ENCODE measurements at places on chromosomes 3 and 15.
A peak's percentile ranks its signal among the peaks of the same experiment; 100 is the strongest.

DNA sequence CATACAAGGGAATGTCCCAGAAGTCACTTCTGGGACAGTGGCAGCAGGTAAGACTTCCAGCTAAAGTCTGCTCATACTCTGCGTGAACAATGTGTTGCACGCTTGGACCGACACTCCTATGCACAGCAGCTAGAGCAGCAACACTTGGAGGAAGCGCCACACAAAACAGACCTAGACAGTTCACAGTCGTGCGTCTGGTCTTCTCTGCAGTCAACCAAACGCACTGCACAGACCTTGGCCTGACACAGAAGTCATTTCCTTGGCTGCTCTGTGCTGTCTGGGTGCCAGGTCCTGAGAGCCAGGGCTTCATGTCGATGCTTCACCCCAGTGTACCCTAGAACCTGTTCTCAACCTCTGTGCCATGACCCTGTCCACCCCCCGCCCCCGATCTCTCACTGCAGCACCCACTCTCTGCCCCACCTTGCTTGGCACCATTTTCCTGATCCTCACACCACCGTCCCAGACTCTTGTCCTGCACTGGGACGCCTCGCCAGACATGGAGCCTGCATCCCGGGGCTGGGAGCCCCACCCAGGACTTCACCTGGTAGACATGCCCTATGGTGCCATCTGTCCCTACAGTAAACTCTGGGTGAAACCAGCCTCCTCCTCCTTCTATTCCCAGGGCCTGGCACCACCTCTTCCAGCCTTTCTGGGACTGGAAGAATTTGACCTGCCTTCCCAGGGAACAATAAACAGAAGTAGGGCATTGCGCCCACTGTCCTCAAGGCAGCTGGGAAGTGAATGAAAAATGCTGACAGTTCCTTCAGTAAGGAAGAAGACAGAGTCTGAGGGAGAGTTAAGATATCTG, 3.1 kb downstream of the ATP10A start:
- DNase-seq: no peak
- no peak overlapping the region for H3K4me3 ChIP-seq
- peaks cover 2% of the 10 kb centered on the region for H3K4me1 ChIP-seq
- H3K36me3 ChIP-seq: no peaks in the 10 kb centered on the region

GRCh38 chr3:188298585-188298984, 144.6 kb downstream of the LPP start:
- DNase-seq: no peak
- H3K36me3 ChIP-seq: peaks cover 4% of the 10 kb centered on the region

- H3K27me3 ChIP-seq: no peaks in the 10 kb centered on the region
- peaks cover 6% of the 10 kb centered on the region for H3K36me3 ChIP-seq
- no peak overlapping the region for H3K4me3 ChIP-seq
- no peak for DNase-seq
- H3K4me1 ChIP-seq: peaks cover 13% of the 10 kb centered on the region
These were observed 22.3 kb upstream of the MORF4L1 start for GRCh38 chr15:78850352-78850751.

DNA sequence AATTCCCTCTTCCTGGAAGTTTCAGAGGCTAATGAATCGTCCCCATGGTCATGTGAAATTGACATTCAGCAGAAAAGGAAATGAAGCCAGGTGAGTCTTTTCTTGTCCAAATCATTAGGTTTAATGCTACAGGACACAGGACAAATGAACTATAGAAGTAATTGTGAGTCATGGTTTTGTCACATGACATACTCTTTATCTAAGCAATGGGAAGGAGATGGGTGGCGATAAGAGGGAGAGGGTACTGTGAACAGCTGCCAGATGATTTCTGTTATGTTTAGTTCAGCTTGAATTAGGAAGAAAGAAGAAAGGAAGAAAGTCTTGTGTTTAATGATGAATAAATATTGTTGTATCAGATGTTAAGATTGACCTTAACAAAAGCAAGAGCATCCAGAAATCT, 515.4 kb upstream of the ZNF717 start:
- no peak overlapping the region for H3K27ac ChIP-seq
- no peaks in the 10 kb centered on the region for H3K36me3 ChIP-seq
- DNase-seq: no peak

DNA sequence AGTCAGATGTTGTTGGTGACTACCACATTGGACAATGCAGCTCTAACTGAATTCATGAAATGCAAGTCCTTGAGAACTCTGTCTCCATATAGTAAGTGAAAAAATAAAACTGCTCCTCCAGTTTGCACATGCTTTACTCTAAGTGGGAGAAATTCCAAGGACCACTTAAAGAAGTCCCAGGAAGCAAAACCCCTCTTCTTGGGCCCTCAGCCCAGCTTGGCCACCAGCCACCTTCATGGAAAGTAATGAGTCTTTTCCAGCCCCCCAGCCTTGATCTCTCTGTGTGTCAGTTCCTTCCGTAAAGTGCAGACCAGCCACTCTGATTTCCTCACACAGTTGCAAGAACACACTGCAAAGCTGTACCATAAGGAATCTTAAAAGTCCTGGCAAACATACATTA, 34.5 kb downstream of the DAPK2 start:
- no peak overlapping the region for H3K27ac ChIP-seq
- no peaks in the 10 kb centered on the region for H3K36me3 ChIP-seq
- H3K27me3 ChIP-seq: peaks cover 6% of the 10 kb centered on the region
- no peak for DNase-seq

DNA sequence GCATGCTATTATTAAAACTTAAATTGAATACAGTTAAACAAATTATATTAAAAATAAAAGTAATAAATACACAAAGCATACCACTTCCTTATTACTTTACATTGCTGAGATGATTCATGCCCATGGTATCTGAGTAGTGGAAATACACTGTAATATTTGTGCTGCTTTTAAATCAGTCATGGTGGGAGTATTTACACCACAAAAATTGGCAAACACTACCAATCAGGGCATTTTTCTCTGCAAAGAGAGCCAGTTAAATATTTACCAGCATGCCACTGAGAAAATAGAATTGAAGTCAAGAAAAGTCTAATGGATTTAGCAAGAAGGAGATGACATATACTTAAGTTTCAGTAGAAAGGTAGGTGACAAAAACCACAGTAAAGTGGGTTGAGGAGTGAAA, 19.6 kb downstream of the PPARG start:
- H3K27me3 ChIP-seq: no peaks in the 10 kb centered on the region
- DNase-seq: no peak
- peaks cover 19% of the 10 kb centered on the region for H3K4me1 ChIP-seq
- H3K36me3 ChIP-seq: peaks cover 7% of the 10 kb centered on the region
- no peak overlapping the region for H3K4me3 ChIP-seq

DNA sequence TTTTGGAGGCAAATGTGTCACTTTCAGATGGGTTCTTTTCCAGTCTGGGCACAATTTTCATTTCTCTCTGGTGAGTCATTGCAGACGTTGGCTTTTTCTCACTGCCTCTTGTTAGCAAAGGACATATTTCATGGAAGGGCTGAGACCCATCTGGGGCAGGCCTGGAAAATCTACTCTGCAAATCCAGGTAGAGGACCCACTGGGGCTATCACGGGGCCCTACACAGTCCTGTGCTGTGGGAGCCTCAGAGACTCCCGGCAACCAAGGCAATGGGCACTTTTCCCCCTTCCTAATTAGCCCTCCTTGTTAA, 58.0 kb downstream of the HRH1 start:
- H3K36me3 ChIP-seq: no peaks in the 10 kb centered on the region
- H3K4me3 ChIP-seq: no peak overlapping the region
- DNase-seq: no peak
- no peaks in the 10 kb centered on the region for H3K4me1 ChIP-seq
- no peak overlapping the region for H3K27ac ChIP-seq
- peaks cover 10% of the 10 kb centered on the region for H3K27me3 ChIP-seq

DNA sequence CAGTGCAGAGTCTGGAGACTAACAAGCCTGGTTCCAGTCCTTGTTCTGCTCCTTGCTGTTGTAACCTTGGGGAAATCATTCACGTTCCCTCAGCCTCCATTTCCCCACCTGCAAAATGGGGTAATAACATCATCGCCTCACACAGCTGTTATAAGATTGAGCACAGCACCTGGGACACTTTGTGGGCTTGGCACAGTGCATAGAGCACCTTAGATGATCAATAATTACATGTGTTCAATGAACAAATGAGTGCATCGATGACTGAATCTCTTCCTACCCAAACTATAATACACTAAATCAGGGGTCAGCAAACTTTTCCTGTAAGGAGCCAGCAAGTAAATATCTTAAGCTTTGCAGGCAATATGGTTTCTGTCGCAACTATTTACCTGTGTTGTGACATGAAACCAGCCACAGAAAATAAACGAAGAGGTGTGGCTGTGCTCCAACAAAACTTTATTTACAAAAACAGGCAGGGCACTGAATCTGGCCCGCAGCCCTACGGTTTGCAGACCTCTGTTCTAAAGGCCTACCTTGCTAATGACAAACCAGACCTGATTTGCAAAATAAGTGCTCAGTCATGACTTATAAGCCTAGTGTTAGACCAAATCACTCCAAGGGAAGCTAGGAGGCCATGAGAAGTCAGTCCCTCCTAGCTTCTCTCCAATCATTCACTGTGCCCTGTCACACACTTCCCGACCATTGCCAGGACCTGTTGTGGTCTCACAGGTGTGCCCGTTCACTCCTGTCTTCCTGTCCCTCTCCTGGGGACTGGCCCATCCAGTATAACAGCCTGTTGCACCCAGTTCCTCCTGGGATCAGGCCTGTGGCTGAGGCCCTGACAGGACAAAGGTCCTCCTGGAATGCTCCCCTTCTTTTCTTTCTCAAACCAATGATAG, 149.4 kb upstream of the WNT5A start:
- no peak overlapping the region for H3K27ac ChIP-seq
- peaks cover 5% of the 10 kb centered on the region for H3K4me1 ChIP-seq
- H3K36me3 ChIP-seq: no peaks in the 10 kb centered on the region
- no peak overlapping the region for H3K4me3 ChIP-seq
- no peak for DNase-seq
- H3K27me3 ChIP-seq: no peaks in the 10 kb centered on the region

- H3K27me3 ChIP-seq: no peaks in the 10 kb centered on the region
- DNase-seq: no peak
- no peak overlapping the region for H3K27ac ChIP-seq
These were observed 215.6 kb downstream of the WNT5A start for GRCh38 chr3:55271549-55271948.

DNA sequence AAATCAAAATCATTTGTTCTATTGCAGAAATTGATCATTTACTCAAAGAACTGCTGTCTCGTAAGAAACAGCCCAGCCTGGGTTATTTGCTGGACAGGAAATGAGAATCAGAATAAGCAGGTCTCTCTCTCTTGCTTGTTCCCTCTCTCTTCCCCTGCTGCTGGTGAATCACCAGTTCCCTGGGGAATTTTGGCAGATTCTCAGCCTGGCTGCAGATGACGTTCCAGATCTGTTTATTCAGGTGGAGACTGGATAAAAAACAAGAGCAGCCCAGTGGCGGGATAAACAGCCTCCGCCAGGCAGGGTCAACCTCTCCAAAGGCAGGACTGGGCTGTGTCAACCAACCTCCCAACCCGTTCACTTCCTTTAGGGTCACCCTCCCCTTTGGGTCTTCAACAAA, 72.1 kb downstream of the LRIG1 start:
- H3K4me1 ChIP-seq: peaks cover 10% of the 10 kb centered on the region
- H3K36me3 ChIP-seq: peaks cover 7% of the 10 kb centered on the region
- peak overlapping the region; percentile 56 for H3K27ac ChIP-seq
- H3K27me3 ChIP-seq: no peaks in the 10 kb centered on the region

DNA sequence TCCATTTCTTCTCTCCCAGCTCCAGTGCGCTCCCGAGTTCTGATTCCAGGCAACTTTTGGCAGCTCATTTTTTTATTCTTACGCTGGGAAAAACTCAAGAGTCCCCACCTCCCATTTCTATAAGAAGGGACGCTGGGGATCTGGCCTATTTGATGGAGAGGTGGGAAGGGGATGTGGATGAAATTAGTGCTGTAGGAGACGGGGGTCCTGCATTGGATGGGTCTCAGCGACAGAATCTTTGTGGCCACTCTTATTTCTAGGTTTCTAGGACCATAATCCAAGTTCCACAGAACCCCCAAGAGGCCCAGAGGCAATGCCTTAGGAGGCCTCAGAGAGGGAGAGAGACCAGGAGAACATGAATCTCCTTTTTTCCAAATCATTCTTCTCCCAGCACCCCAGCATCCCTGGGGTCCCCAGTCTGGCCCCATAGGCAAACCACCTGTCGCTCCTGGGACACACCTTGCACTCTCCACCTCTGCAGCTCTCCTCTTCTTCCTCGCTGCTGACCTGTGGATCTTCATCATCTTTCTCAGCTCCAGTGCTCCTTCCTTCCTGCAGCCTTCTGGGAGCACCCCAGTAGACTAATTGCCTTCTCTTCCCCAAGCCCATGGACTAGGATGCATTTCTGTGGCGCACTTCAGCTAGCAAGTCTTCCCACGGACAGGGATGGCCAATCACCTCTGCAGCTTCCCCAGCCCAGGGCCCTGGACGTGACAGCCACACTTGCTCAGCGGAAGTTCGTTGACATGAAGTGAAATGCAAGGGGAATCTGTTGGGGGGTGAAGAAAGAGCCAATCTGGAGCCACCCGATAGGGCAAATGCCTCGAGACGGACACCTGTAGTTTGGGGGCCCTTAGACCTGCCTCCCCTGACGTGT, 100.1 kb upstream of the ALDH1A3 start:
- peak; percentile 6 for DNase-seq
- no peak overlapping the region for H3K27ac ChIP-seq
- no peaks in the 10 kb centered on the region for H3K4me1 ChIP-seq
- H3K36me3 ChIP-seq: no peaks in the 10 kb centered on the region
- H3K4me3 ChIP-seq: no peak overlapping the region
- peaks cover 14% of the 10 kb centered on the region for H3K27me3 ChIP-seq

DNA sequence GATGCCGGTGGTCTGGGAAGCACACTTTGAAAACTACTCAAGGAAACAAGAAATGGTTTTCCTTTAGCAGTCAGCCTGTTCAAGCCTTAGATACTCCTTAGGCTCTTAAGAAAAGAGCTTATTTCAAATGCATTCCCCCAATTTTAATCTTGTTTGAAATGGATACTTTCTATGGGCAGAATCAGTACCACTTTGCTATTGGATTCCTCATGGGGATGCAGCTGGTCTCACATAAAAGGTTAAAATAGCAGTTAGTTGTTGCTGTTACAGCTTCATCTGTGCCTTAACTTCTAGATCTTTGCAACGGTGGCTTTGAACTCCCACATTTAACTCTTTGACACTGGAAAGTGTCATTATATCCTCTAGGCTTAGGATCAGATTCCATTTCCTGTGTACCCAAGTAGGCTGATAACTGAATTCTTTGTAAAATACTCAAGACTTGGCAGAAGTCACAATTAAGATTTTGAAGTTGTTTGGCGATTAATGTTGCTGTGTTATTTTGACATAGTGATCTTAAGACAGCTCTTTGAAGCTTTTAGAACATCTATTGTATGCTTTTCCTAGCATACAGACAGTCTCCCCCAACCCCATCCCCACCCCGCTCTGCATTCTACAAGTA, 2.2 kb downstream of the THBS1 start:
- H3K36me3 ChIP-seq: peaks cover 5% of the 10 kb centered on the region
- no peak for DNase-seq
- peaks cover 20% of the 10 kb centered on the region for H3K27me3 ChIP-seq
- no peak overlapping the region for H3K4me3 ChIP-seq
- peaks cover 30% of the 10 kb centered on the region for H3K4me1 ChIP-seq
- no peak overlapping the region for H3K27ac ChIP-seq

DNA sequence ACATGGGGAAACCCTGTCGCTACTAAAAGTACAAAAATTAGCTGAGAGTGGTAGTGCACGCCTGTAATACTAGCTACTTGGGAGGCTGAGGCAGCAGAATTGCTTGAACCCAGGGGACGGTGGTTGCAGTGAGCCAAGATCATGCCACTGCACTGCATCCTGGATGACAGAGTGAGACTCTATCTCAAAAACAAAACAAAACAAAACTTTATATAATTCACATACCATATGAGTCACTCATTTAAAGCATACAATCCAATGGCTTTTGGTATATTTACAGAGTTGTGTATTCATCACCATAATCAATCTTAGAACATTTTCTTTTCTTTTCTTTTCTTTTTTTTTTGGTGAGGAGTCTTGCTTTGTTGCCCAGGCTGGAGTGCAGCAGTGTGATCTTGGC, 8.7 kb downstream of the PXK start:
- H3K27ac ChIP-seq: no peak overlapping the region
- DNase-seq: no peak
- no peaks in the 10 kb centered on the region for H3K4me1 ChIP-seq
- H3K36me3 ChIP-seq: peaks cover 6% of the 10 kb centered on the region

Data from progenitor cell of endocrine pancreas (in vitro differentiated cells).